HT-29 (cell line): ENCODE measurements at places on chromosomes 2 and 18.

DNA sequence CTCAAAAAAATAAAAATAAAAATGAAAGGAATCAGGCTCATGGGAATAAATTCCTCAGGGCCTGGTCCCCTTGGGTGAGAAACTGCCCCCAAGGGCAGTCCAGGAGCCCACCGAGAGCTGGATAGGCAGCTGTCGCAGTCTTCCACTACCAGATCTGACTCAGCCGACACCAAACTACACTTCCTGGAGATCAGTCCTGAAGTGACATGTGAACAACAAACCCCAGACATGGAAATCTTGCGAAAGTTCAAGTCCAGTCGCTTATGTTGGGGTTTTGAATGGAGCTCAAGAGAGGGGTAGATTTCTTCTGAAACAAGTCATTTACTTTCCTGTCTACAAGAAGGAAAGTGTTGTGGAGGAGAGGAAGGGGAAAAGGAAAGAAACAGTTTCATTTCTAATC lies 12.9 kb downstream of the ADCY3 start:
- DNase-seq: no peak

DNA sequence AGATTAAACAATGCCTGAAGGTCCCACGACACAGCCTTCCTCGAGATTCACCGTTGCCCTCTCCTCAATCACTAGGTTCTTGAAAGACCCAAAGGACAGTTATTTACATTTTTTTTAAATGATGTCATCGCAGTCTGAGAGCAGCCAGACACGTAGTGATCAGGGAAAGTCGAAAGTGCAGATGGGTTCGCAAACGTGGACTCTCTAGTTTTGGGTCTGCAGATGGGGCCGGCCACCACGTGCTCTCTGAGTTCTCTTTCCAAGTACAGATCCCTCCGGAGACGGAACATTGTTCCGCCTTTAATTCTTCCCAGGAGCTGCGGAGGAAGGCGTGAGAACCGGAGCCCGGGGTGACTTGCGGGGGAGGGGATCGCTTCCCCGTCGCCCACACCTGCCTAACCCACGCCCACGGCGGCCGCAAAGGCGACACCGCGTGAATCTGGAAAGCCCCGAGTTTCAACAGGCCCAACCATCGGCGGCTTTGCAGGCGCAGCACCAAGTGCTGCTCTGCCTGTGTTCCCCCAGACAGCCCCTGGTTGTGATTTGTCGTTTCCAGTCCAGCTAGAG lies 54.3 kb downstream of the PKDCC start:
- peak; percentile 59 for DNase-seq

GRCh38 chr2:177088529-177088928 lies 124.1 kb upstream of the HNRNPA3 start:
- no peak for DNase-seq

DNA sequence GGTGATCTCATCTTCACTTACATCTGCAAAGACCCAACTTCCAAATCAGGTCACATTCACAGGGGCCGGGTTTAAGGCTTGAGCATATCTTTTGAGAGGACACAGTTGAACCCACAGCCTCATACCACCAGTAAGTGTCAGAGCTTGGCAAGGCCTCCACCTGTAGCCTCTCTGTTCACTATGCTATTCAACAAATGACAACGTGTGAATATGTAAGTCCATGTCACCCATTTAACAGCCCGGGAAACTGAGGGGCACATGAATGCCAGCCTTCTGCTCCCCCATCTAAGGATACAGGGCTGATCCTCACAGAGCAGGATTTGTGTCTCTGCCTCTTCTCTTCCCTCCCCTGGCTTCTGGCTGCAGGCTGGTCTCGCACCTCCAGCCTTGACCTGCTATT lies 3.5 kb upstream of the KCNF1 start:
- no peak for DNase-seq

DNA sequence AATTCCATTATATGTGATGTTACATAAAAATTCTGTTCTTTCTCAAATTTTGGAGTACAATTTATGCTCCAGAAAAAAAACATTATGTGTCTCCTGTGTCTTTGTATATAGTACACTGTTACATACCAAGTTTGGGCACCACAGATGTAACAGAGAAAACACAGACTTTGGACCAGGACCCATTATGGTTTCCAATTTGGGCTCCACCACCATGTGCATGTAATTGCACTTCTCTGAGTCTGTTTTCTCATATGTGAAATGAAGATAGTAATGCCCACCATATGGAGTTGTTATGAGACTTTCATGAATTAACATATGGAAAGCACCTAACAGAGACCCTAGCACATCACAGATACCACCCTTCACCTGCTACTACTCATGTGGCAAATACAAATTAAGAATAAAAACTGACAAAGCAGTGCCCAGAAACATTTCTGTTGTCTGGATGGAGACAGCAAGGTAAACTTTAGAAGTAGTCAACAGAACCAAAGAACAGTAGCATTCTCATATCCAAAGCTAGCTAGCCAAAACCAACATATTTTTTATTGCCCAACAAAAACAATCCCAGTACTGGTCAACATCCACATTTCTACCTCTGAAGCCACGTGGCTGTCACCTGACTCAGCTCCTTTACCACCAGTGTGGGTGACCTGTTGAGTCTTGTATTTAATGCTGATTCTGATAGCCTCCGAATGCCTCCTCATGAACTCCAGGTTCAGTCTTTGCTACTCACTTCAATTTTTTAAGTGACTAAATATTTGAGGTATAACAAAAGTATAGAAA lies 42.9 kb downstream of the ANTXR1 start:
- no peak for DNase-seq

DNA sequence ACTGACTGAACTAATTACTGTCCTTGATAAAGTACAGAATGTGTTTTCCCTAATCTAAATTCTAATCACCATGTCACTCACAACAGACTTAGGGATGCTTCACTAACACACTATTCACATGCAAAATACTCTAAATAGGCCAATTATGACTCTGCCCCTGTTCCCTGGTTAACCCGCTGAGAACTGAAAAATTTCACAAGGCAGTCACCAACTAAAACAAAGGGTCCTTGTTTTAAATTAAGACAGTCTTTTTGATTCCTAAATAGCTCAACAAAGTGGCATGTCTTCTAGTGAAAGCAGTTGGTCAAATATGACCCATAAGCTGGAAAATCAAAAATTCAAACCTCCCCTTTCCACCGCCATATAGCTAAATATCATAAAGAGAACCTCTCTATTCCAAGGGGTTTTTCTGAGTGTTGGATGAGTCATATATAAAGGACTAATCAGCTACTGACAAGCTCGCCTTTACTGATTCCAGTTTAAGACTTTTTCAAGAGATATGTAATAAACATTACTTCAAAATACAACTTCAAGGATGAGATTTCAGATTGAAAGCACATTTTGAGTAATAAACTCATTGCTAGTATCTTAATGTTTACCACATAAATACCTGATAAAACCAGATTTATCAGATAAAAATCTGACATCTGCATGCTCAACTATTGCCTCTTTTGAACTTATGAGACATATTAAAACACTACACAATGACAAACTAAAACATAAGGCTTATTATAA lies 235.8 kb downstream of the TCF4 start:
- no peak for DNase-seq
